Kidney capillary endothelial cell (primary cell): ENCODE measurements at places on chromosomes 12 and 14.
A peak's percentile ranks its signal among the peaks of the same experiment; 100 is the strongest.

DNA sequence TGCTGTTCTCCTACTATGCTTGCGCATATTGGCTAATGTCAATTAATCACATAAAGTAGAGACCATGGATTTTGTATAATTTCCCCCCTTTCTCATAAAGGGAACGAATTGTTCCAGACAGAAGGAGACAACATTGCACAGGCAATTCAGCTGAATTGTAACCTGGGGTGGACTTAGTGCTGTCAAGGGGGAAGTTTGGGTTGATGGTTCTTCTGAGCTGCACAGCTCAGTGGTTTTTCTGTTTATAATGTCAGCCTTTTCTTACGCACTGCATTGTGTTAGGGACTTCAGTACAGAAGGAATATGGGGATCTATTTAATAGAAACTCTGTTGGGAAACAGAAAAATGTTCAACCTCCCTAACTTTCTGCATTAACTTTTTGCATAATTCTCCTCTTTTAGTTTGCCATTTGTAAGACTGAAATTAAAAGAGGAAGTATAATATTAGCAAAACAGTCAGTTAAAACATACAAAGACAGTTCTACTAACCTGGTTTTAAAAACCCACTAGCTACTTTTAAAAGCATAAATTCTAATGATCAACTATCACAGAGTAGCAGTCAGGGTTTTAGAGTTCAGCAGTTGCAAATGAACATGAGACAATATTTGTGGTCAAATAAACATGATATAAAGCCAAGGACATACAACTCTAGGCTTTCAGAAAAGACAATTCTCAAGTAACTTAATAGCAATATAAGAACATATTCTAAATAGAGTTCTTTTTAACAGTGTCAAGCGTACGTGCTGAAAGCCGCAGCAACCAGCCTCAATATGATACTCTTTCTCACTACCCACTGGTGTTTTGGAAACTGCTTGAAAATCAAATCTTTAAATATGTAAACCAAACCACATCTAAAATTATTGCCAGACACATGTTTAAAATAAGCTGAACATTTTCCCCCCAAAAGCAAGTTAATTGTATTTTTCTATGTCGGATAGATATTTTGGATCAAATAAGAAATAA, 393.0 kb downstream of the FSCB start:
- DNase-seq, result no peak

DNA sequence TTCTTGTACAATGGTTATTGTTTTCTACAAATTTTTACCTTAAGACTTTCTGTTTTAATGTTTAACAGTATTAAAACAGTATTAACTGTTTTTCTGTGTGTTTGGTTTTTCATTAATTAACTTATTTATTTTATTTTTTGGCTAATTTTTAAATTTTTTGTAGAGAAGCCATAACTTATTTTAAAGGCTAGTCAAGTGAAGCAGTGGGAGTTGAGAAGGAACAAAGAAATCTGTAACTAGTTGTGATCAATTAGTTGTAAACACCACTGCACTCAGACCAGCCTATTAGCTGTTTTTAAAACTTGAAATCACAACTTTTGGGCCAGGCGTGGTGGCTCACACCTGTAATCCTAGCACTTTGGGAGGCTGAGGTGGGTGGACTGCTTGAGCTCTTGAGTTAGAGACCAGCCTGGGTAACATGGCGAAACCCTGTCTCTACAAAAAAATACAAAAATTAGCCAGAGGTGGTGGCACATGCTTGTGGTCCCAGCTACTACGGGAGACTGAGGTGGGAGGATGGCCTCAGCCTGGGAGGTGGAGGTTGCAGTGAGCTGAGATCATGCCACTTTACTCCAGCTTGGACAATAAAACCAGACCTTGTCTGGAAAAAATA, 50.9 kb upstream of the HECTD1 start:
- no peak for DNase-seq

GRCh38 chr12:5745251-5745888, 199.7 kb downstream of the ANO2 start:
- DNase-seq, result peak; percentile 77

- DNase-seq, result no peak
These were observed 131.2 kb downstream of the EML1 start for GRCh38 chr14:99924379-99924778.

- no peak for DNase-seq
These were observed 732 bp downstream of the ZNF664 start for GRCh38 chr12:123973552-123974341.
